Sciatic nerve (tissue), 2 donors: ENCODE measurements at places on chromosomes 5 and 9.

GRCh38 chr9:3415906-3416305 is 109.9 kb downstream of the RFX3 start:
- no peak for DNase-seq

DNA sequence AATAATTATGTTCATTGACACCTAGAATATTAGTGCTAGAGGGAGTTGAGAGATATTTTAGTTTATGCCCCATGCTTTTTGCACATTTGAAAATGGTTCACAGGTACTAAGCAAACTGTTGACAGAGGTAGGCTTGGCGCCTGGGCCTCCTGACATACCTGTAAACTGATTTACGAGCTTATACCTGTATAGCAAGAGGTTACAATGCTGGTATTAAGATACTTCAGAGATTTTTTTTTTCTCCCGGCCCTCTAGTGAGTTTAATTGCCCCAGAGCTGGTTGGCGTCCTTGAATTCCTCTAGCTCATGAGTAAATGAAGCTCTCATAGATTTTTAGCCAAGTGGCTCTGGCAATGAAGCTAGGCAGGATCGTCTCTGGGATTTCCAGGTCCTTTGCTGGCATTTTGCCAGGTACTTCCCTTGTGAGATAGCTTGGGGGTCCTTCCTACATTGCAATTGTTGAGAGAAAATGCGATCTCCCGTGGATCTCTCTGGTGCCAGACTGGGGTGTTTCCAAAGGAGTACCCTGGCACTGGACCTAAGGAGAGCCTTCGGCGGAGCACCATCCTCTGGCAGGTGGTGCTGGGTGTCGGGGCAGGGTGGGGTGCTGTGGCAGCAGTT is 9.0 kb downstream of the SLC36A1 start:
- DNase-seq: no peak

DNA sequence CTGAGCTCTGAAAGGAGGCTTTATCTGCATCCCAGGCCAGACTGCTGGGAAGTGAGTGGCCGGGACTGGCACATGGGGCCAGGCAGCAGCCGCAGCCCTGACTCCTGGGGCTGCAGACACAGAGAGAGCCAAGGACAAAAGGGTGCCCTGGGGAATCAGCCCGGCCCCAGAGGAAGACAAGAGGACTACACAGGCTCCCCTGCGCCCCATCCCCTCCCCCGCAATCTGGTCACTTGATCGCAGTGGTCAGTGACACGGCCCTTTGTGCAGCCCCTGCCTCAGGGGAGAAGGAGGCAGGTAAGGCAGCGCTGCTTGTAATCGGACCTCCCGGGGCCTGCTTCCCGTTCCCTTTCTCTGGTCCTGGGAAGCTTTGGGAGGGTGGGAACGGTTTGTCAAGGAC is 55.5 kb upstream of the FUBP3 start:
- DNase-seq: no peak

DNA sequence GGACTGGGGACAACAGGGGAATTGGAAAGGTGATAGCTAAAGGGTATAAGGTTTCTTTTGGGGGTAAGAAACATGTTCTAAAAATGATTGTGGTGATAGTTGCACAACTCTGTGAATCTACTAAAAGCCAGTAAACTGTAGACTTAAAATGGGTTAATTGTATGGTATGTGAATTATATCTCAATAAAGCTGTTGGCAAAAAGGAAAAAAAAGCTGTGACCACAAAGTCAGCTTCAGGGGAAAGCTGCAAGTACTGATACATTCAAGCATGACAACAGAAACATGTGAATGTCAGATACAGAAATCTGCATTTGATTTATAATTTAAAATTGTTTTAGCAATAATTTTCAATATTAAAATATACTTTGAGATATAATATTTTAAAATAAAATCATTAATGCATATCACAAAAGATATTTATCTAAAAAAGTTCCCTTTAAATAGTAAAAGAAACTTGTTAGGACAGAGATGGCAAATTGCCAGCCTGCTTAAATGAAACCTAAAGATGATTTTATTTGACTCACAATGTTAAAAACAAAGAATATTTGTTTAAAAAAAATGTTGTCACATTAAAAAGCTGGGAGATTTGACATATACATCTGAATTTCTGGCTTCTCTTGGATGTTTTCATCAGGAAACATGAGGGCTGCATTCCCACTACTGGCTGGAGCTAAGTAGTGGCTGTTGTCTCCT is 66.0 kb downstream of the TBCA start:
- no peak for DNase-seq

GRCh38 chr9:115328228-115328627 is 210.3 kb upstream of the TNC start:
- DNase-seq: no peak

DNA sequence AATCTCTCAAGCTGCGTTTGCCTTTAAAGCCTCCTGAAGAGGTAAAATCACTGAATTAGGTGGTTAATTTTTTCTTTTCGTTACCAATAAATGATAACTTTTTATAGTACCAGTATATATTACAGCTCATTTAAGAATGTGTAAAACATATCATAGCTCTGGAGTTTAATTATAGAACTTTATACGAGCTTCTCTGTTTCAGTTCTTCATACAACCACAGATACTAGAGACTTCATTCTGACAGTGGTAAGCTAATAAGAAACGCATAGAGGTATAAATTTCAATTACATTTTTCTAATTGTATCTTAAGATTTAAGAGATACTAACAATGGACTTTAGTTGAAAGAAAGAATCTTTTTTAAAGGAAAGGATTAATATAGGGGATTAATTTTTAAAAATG is 73.9 kb downstream of the PBX3 start:
- no peak for DNase-seq

DNA sequence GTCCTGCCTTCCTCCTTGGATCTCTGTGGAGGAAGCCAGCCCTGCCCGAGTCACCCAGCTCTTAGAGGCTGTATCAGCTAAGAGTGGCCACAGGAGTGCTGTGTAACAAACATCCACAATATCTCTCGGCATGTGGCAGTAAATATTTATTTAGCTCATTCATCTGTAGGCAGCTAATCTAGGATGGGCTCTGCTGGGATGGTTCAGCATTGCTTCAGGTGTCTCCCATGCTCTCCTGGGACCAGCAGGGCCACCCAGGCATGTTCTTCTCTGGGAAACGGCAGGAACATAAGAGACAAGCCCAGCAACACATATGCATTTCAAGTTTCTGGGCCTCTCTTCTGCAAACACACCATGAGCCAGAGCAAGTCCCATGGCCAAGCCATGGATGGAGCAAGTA is 56.1 kb downstream of the HRH2 start:
- peak; percentile 2 for DNase-seq

- DNase-seq: no peak
These were observed 31.3 kb downstream of the SNAPC3 start for GRCh38 chr9:15453956-15454355.

DNA sequence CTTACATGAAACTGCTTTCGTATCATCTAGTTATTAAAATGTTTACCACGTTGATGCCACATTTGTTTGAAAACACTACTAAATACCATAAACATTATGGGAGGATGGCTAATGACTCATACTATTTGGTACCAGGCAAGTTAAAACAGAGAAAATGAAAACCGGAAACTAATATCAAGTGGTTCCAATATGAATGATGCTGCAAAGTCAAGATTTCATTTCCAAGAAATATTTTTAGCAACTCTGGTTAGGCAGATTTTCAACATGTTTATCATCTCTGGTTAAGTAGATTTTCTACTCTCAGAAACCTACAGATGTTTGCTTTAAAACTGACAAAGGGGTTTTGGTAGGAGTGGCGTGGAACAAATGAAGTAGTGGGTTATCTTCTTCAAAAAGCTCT is 4.9 kb upstream of the F2R start:
- DNase-seq: no peak

DNA sequence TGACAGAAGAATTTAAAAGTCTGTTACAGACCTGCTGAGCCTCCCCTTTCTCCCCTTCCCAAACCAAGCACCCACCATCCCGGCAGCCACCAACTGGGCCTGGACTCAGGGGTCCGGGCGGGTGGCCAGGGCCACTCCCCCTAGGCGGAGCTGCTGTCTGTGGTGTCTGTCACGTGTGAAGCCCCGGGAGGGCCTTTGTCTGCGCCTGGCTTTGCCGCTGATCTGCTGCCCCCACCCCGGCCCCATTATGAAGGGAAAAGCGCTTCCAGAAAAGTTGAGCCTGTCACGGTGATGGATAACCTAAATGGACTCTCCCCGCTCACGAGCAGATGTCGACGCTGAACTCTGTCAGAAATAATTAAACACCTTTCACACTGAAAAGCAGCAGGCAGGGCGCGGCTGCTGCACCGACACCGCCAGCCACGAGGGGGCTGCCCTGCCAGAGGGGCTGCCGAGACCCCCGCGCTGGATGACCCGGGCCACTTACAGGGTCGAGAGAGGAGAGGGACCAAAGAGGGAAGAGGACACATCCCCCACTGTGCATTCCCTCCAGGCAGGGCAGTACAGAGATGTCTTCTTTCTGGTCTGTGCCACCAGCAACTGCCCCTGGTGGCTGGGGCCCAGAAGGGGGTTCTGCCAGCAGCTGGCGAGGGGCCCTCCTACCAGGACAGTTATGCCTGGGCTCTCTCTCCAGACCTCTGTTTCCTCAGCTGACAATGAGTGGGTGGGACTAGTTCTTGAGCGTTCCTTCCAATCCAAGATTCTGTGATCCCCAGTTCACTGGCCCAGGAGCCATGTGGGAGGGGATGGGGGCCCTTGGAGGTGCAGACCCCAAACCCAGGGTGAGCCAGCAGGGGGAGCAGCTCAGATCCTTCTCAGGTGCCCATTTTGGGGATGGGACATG is 36.0 kb upstream of the BARHL1 start:
- DNase-seq: no peak

- DNase-seq: no peak
These were observed 106.0 kb downstream of the SMARCA2 start for GRCh38 chr9:2120926-2121689.

- no peak for DNase-seq
These were observed 41.7 kb downstream of the RETREG1 start for GRCh38 chr5:16574789-16575721.

- no peak for DNase-seq
These were observed 43.5 kb downstream of the RMI1 start for GRCh38 chr9:84024041-84024575.

- DNase-seq: no peak
These were observed 16.7 kb downstream of the FAM193B start for GRCh38 chr5:177537389-177538361.

- DNase-seq: no peak
These were observed 194.4 kb upstream of the CDKN2B start for GRCh38 chr9:22203371-22204138.
